Stimulated activated CD4-positive, alpha-beta T cell treated with anti-CD3 and anti-CD28 coated beads, Interleukin-12 subunit alpha, Interleukin-12 subunit beta, amount 100 ng/mL, for 48 hours (primary cell): ENCODE measurements at places on chromosomes 2 and 18.

- DNase-seq = no peak
These were observed 32.8 kb downstream of the AOX1 start for GRCh38 chr2:200618590-200619021.

DNA sequence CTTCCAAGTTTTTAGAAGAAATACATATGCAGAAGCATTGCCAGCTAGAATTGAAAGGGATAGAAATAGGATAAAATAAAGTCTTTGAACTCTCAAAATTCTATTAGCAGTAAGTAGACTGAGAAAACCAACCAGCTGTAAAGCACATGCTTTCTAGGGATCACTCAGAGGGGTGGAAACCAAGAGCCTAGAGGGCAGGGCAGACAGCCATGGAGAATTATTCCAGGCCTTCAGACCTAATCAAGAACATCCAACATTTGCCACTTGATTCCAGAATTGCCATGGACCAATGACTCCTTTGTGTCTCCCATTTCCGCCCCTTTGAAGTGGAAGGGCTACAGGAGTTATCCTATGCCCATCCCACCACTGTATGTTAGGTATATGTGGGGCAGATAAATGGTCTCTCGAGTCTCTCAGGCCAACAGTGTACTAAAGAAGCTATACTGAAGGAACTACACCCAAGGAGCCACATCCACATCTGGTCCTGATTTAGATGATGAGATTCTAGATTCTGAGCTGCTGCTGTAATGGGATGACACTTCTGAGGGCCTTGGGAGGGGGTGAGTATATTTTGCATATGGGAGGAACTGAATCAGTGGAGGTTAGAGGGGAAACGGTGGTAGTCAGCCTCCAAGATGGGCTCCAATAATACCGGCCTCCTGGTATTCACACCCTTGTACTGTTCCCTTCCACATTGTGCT is 4.0 kb downstream of the FARSB start:
- no peak for DNase-seq

DNA sequence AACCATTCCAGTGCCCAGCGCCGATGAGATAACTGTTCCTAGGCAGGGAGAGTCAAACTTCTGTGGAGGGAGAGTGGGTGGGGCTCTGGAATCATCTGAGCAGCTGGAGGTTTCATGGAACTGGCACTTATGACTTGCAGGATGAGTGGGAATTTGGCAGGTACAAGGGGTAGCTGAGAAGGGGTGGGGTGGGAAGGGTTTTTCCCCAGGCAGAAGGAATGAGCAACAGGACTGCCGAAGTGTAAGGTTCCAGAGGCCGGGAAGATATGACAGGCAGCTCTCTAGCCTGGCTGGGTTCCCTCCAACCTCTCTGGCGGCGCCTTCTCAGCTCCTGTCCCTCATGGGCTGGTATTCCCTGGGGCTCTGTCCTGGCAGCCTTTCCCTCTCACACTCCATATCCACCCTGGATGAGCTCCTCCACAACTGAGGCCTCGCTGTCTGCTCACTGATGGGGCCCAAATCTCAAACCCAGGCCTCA is 2.5 kb upstream of the TET3 start:
- no peak for DNase-seq

- peak; percentile 57 for DNase-seq
These were observed 8.9 kb upstream of the TMEM185B start for GRCh38 chr2:120231974-120232635.

DNA sequence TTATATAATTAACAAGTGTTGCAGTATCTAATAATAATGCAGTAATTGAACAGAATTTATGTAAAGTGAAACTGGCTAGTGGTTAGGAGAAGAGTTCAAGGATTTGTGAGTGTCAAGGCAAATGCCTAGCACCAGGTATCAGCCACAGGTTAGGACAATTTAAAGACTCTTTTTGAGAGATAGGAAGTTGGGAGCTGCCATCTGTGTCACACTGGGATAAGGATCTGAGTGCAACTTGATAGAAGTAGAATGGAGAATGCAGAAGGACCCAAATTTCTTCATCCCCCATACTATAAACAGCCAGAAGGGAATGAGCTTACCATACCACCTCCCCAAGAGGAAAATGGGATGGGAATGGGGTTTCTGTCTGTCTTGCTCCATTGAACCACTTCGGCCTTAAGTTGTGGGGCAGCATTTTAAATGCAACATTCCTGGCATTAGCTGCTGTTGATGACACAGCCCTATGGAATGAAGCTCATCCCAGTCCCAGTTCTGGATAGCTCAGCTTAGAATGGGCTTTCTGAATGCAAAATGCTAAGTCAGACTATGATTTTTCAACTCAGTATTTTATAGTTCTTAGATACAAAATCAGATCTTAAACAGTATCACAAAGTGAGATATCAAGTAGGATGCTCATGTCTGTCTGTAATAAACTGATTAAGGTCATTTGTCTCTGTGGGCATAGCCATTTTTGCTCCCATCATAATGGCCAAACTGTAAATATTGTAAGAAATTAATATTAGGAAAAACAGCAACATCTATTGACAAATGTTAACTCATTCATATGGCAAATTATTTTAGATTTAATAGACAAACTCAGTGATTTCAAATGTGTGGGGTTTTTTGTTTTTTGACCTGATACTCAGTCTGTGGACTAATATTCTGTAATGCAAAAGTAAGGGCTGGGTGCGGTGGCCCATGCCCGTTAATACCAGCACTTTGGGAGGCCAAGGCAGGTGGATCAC is 44.0 kb downstream of the GPR155 start:
- DNase-seq = no peak

DNA sequence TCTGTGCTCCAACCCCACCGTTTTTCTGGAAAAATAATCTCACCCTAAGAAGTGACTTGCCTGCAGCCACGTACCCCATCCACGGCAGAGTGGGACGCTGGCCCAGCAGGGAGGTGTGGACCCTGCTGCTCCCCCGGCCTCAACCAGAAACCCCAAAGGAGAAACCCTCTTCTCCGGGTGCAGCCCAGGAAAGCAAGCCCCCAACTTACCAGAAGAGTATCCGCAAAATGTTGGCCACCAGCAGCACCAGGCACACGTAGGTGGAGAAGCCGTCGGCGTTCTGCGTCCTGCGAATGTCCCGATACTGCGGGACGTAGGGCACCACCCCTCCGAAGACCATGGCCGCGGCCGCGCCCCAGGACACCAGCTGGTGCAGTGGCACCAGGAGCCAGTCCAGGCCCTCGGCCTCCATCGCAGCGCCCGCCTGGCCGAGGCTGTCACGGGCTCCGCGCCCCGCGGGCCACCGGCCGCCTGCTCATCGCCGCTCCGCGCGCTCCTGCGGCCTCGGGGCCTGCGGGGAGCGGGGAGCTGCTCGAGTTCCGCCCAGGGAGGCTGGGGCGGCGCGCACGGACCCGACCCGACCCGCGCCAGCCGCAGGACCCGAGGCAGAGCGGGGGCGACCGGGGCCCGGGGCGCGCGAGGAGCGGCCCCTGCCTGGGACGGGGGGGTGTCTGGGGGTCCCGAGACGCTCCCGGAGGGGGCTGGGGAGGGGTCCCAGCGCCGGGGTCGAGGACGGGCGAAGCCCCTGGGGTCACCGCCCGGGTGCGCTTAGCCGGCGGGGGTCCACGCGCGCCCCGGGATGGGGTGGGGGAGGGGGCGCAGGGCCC is 725 bp downstream of the SLC66A2 start:
- DNase-seq = no peak

- DNase-seq = no peak
These were observed 13.8 kb upstream of the TTC27 start for GRCh38 chr2:32614084-32614483.

GRCh38 chr18:394262-394986 is 106.1 kb downstream of the COLEC12 start:
- no peak for DNase-seq

- no peak for DNase-seq
These were observed 269.2 kb downstream of the AGAP1 start for GRCh38 chr2:235762832-235763598.

- DNase-seq = no peak
These were observed 134.1 kb upstream of the MC4R start for GRCh38 chr18:60506682-60507081.

- no peak for DNase-seq
These were observed 1.4 kb upstream of the SERTAD2 start for GRCh38 chr2:64655018-64655664.

DNA sequence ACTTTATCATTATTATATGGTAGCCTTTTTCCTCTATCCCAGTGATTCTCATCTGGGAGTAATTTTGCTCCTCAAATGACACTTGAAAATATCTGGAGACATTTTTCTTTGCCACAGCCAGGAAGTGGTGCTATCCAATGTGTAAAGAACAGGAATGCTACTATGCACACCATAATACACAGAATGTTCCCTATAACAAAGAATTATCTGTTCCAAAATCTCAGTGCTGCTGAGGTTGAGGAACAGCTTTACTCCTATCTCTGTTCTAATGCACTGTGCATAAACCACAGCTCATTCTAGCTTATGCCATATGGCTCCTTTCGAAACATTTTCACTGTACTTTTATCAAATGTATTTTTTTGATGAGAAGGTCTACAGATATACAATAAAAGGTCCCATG is 1231.2 kb upstream of the CELF4 start:
- DNase-seq = no peak

- DNase-seq = no peak
These were observed 71.3 kb downstream of the FAM228A start for GRCh38 chr2:24245986-24246776.

DNA sequence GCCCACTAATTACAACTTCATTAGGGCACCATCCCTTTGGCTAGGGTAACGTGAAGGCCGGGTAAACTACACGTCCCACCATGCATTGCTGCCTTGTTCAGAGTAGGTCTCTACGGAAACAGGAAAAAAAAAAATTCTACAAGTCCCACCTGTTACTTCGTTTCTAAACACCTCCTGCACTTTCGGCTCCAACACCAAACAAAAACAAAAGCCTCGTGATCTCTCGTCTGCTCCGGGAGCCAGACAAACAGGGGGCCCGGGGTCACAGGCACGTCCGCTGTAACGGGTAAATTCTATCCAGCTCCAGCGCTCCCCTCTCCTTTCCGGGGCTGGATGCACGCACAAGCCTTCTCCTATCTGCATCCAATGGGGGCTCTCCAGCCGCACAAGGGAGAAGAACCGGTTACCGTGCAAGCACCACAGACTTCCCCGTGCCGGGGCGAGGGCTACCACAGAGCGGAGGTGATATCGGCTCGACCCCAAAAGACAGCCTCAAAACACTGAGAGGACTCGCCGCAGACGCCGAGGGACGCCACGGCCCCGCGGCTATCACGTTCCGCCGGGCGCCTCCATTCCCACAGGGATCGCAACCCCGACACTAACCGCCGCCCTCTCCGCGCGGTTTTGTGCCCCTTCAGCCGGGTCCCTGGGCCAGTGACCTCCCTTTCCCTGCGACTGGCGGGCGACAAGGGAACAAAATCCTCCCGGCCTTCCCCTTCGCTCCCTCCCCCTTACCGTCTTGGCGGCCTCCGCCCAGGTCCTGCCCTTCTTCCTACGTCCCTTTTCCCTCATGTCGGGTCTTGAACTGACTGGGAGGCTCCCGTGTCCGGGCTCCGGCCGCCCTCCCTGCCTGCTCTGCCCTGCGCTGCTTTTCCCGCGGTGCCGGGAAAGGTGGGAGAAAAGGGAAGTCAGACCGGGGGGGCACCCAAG is 591 bp downstream of the ASXL2 start:
- peak; percentile 35 for DNase-seq

GRCh38 chr2:105795575-105795934 is 50.8 kb downstream of the NCK2 start:
- no peak for DNase-seq

- no peak for DNase-seq
These were observed 136.9 kb downstream of the SEPTIN10 start for GRCh38 chr2:109476641-109477441.

- DNase-seq = no peak
These were observed 795 bp downstream of the ANKRD39 start for GRCh38 chr2:96856776-96857666.

GRCh38 chr2:229370509-229370908 is 99.4 kb upstream of the PID1 start:
- DNase-seq = no peak

DNA sequence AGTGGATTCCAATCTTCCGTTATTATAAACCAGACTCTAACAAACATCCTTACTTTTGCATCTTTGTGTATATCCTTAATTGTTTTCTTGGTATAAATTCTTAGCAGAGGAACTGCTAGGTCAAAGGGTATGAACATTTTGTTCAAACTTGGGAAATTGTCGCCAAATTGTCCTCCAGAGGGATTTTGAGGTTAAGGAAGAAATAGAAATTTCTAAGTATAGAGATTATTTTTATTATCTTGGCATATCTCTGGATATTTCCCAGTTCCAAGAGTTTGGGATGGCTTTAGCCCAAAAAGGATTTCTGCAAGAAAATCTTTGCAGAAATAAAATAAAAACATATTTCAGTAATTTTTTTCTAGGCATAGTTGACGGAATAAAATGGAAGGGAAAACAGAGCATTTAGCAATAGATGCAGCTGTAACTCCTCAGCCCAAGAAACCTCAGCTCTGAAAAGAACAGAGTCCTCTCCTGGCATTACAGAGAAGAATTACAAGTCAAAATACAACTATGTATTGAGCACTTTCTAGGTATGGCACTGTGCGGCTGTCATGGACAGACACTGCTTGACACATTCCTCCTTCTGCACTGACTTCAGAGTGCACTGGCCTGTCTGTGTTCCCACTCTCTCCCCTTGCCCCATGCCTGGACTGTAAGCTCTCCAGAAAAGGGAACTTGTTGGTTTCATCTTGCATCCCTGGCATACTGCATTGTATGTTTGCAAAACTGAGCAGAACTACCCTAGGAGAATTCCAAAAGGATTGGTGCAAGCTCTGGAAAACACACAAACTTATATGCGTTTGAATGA is 117.3 kb upstream of the STON1 start:
- no peak for DNase-seq

DNA sequence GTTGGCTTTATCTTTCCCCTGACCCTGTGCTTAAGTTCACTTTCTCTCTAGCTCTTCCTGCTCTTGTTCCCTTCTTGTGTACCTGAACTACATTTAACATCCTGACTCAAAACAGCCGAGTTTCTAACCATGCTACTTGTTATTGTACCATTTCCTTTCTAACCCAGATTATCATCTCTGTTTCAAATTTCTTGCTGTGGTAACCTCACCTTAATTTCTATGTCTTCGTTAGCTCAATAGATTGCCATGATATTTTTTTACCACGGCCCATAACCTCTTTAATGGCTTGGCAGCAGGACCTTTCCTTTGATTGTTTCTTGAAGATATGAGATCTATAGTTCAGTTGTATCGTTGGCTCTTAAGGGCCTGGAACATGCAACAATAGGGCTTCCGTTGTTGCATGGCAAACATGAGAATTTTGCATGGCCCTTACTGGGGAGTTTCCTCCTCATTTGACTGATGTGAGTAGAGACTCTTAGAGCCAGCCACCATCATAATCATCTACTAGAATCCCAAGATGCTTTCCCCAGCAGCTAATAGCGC is 11.1 kb downstream of the CFAP36 start:
- DNase-seq = no peak

GRCh38 chr2:96247009-96247408 is 18.8 kb downstream of the TMEM127 start:
- no peak for DNase-seq

GRCh38 chr2:47060652-47061170 is 94.4 kb downstream of the STPG4 start:
- DNase-seq = no peak

GRCh38 chr2:1859671-1860450 is 115.5 kb upstream of the PXDN start:
- no peak for DNase-seq

- DNase-seq = peak; percentile 32
These were observed 74.2 kb downstream of the VIT start for GRCh38 chr2:36770542-36771287.
